ENCODE measurements at places on chromosomes 6 and 20.

DNA sequence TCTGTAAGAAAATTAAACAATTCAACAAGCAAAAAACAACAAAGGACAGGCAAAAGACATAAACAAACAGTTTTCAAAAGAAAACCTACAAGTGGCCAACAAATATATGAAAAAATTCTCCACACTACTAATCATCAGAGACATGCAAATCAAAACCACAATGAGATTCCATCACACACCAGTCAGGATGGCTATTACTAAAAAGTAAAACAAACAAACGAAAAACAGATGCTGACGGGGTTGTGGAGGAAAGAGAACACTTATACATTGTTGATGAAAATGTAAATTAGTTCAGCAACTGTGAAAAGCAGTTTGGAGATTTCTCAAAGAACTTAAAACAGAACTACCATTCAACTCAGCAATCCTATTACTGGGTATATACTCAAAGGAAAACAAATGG lies 537.6 kb downstream of the HDGFL1 start:
- no peak for DNase-seq

GRCh38 chr6:155887421-155887820 lies 431.8 kb upstream of the NOX3 start:
- DNase-seq, result no peak

DNA sequence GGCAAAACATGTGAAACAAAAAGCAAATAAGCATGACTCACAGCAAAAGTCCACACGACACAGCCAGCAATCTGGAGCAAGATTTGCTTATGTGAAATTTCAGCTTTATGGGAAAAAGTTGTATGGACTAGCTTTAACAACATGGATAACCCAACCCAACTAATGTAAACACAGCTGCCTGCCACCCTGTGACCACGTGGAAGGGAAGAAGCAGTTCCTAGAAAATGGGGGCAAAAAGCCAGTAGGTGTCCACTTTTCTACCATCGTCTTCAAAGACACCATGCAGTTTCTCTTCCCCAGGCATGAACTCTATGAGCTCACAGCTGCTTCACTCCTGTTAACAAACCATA lies 425.4 kb upstream of the RNF217 start:
- DNase-seq, result no peak

DNA sequence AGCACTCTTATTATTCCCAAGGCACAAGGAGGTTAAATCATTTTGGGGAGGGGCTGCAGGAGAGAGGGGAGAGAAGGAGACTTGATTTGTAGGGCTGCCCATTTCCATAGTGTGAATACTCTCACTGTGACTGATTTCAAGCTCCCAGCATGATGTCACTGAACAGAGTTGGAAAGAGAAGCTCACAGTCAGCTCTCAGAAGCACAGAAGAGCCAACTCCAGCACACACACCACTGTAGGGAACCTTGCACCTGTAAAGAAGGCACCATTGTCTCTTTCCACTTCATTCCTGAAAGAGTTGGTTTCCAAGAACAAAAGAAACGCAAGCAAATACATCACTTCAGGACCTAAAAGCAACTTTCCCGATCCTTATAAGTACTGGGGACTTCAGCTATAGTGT lies 12.7 kb upstream of the STK35 start:
- no peak for DNase-seq

DNA sequence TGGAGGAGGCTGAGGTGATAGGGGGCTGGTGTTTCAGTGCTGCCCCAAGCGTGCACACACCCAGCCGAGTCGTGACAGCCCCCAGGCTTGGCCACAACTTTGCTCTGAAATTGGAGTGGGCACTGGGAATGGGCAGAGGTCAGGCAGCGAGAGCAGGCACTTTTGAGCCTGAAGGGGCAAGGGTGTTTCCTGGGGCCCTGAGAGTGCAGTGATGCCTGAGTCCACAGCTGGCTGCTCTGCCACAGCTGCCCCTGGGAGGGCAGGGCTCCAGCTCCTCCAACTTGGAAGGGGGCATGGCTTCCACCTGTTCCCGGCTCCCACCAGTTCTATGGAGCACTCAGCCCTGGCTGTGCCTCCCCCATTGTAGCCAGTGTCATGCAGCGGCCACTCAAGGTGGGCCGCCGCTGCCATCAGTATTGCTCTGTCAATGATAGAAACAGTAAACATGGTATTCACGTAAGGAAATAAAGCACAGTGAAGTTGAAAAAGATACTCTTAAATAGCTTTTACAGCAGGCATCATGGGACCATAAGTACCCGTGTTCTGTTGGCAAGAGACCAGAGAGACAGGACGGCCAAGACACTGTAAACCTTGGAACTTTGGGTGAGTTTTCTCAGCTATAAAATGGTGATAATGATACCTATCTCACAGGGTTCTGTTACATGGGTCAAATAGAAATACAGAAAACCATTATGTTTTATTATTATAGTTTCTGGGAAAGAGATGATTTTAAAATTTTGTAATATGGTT lies 108.9 kb downstream of the THEMIS start:
- DNase-seq, result no peak

DNA sequence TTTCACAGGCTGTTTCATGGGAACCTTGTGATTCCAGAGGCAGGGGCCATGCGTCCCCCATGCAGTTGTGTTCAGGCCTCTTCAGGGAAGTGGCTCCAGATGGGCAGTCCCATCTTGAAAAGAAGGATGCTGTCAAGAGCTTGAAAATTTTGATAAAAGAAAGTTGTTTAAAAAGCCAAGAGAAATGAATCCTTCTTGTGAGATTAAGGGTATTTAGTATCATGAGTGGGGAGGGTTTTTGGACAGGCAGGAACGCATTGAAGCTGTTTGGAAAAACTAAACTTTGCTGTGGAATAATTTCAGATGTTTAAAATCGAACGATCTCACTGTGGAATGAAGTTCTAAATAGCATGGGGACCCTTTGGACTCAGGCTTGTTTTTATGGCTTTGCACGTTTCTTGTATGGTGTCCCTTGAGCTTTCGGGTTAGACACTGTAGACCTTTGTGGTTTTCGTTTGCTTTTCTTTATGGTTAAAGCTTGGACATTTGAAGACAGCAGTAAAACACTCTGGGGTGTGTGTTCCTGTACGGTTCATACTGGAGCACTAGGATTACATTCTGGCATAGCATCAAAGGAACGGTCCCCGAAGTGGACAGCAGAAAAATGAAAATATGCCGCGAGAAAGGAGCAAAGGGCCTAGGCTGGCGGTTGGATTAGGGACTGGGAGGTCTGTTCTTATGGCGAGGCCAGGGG lies 18.2 kb downstream of the KIF25 start:
- DNase-seq, result no peak

GRCh38 chr6:37062424-37062823 lies 57.0 kb downstream of the FGD2 start:
- no peak for DNase-seq

DNA sequence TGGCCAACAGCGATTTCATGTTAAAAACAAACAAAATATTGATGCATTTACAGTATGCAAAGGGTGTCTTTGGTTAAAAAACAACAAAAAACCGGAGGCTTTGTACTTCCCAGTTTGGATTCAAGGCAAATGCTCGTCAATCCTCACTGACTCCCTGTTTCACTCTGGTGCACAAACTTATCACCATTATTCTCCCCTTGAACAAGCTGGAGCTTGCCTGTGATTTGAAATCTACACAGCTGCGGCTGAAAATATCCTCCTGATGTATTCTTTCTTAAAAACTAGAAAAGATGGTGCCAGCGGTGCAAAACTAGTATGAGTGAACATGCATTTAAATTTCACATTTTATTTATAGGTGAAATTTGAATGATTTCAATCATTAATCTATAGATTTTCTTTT lies 3.3 kb downstream of the PERP start:
- no peak for DNase-seq

DNA sequence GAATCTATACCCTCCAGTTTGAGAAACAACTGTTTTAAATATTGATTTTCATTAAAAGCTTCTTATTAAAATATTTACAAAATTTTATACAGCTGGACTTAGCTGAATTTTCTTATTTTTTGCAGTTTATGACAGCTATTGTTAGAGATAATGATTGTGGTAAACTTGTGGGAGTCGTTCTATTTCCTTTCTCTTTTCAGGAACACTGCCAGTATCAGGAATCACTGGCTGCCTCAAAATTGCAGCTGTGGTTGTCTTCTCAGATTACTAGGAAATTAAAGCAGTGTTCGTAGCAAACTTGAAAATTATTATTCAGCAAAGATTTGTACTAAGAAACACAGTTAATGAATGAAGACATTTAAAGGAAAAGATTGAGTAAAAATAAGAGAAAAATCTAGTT lies 311.0 kb downstream of the CENPW start:
- DNase-seq, result no peak

DNA sequence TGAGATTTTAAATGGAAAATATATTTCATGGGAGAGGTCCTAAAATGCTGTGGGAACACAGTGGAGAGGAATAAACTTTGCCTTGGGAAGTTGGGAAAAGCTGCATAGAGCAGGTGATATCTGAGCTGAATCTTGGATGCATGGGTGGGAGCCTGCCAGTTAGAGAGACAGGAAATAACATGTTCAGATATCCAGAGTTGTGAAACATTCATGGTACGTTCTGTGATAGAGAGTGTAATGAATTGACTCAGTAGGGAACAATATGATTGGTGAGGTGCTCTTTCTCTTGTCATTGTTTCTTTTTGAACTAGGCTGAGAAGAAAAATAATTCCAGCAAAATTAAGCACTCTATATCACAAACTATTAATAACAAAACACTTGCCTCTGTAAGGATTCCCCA lies 72.8 kb downstream of the RPS12 start:
- no peak for DNase-seq

GRCh38 chr20:24977797-24978196 lies 14.8 kb downstream of the APMAP start:
- no peak for DNase-seq

DNA sequence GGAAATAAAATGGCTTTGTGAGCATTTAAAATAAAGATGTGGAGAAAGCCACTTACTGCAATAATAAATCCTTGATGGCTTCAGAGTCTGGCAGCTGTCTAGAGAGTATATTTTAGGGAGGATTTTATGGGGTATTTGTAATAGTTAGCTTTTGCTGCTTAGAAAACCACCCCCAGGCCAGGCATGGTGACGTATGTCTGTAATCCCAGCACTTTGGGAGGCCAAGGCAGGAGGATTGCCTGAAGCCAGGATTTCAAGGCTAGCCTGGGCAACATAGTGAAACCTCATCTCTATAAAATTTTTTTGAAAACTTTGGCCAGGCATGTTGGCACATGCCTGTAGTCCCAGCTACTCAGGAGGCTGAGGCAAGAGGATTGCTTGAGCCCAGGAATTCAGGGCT lies 63.8 kb downstream of the ISM1 start:
- DNase-seq, result no peak

DNA sequence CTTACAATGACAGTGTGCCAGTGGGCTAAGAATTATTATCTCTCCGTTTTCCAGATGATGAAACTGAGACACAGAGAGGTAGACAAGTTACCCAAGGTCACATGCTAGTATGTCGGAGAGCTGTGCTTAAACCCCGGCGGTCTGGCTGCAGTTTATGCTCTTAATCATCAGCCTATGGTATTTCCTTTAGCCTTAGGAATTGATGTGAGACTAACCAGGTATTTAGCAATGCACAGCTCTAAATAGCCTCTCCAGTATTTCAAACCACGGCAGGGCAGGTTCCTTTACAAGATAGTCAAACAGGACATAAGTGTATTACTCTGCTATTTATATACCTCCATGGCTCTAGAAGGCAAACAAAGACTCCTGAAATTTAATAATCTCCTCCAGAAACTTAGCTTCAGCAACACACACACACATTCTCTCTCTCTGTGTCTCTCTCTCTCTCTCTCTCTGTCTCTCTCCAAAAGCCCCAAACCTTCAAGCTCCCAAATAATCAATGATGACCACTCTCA lies 142.0 kb upstream of the ZNF217 start:
- DNase-seq, result no peak

DNA sequence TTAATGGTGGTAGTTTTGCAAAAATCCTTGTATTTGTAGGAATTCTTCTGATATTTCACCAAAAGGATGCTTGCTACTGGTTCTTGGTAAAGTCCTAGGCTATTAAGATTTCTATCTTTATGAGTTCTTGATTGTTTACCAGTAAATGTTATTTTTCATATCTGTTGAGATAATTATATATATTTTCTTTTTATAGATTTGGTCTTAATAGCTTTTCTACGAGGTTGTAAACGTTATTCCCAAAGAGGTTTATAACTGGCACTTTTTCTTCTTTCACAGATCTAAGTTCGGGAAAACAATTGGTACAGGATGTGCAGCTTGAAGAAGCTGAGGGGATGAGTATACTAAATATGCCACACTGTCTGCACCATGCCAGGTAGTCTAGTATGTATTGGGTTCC lies 55.1 kb upstream of the HBS1L start:
- no peak for DNase-seq

DNA sequence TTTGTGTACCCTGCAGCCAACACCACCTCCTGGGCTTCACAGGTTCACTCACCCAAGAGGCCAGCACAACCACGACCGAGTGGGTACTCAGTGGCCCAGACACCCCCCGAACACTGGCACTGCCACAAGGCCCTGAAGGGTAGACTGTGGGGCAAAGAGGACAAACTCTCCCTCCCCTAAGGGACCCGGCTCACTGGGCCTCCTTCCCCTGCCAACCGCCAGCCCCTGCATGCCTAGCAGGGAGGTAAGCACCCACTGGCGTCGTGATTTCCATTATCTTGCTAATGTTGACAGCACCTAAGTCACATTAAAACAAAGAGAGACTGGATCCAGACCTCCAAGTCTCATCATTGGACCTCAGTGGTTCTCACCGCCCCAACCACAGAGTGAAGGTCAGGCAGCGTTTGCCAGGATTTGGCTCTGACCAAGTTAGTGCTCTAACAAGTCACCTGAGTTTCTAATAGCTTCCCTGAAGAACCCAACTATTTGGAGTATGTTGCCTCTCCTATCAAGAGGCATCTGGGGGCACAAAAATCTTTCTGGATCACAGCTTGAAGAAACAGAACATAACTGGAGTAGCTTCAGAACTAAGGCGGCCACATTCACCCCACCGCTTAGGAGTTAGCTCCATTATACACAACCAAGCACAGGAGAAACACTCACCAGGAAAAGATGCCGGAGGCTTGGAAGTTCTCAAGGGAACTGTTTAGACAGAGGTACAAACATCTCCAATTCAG lies 14.0 kb upstream of the APMAP start:
- DNase-seq, result no peak

- DNase-seq, result no peak
These were observed 47.9 kb upstream of the FYN start for GRCh38 chr6:111921103-111921502.

DNA sequence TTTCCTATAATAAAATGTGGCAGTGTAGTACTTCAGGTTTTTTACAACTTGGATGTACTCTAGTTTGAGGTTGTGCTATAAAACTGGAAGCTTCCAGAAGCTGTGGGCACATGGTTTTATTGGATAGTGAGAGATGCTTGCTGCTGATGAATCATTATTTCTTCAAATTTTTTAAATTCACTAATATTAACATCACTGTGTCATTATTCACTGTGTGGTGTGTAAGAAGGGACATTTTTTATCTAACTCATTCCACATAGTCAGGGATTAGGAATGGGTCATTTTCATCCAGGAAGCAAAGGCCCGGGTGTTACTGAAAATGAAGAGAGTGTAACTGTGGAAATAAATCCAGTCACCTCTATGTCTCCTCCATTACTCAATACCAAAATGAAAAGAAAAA lies 421.0 kb downstream of the TENT5A start:
- DNase-seq, result no peak

GRCh38 chr6:7502743-7503142 lies 38.7 kb upstream of the DSP start:
- DNase-seq, result no peak

All from CD4-positive, alpha-beta T cell treated with Interleukin-12 subunit alpha and Interleukin-12 subunit beta, for 1 hour (primary cell).